ENCODE measurements at places on chromosomes 16 and 17. TPM values are rescaled to one million over a fixed set of nuclear protein-coding genes. Genes with fewer than 3 reads are reported as not detected.

Gene CNGB1
- not detected for total RNA-seq

Gene KRTAP4-5
- total RNA-seq = not detected

Gene TOX3
- not detected for total RNA-seq

Gene CLDN9
- total RNA-seq = not detected

Gene CDH1
- 1.1 TPM for total RNA-seq

Gene RBL2
- total RNA-seq = 61.0 TPM

Gene LGALS9
- 1.4 TPM for total RNA-seq

Gene KRT32
- total RNA-seq = not detected

Gene CEP295NL
- total RNA-seq = 2.5 TPM

Gene NPIPB8
- not detected for total RNA-seq

Gene ST6GALNAC2
- 0.59 TPM for total RNA-seq

Gene STX1B
- total RNA-seq = 0.72 TPM

Gene TP53TG3
- total RNA-seq = not detected

Gene GRB7
- under 0.01 TPM for total RNA-seq

Gene CARD14
- total RNA-seq = not detected

Gene GAST
- total RNA-seq = not detected

Gene TMEM220
- 3.3 TPM for total RNA-seq

Gene VAT1L
- total RNA-seq = under 0.01 TPM

Gene RPH3AL
- total RNA-seq = 2.9 TPM

Gene KRTAP4-6
- total RNA-seq = not detected

Gene PITPNM3
- 1.8 TPM for total RNA-seq

Gene SULT1A1
- total RNA-seq = 1.8 TPM

Gene ITGAL
- not detected for total RNA-seq

Gene DNAH9
- total RNA-seq = not detected

Gene MPO
- total RNA-seq = under 0.01 TPM

Gene CTF1
- total RNA-seq = 2.9 TPM

Gene LRRC3C
- total RNA-seq = not detected

Gene ZNF652
- total RNA-seq = 31.5 TPM

Gene ADAT1
- 54.8 TPM for total RNA-seq

Gene CLEC10A
- total RNA-seq = not detected

Gene SHCBP1
- total RNA-seq = 1.8 TPM

Gene HSD17B1
- 1.1 TPM for total RNA-seq

Gene GLIS2
- total RNA-seq = 5.4 TPM

Data from osteoblast (primary cell).